ENCODE measurements at places on chromosomes 12 and 14. TPM values are rescaled to one million over a fixed set of nuclear protein-coding genes. Genes with fewer than 3 reads are reported as not detected.

- DNase-seq = peak; percentile 71
- no peaks in the 10 kb centered on the region for H3K27me3 ChIP-seq
- H3K4me3 ChIP-seq = no peak overlapping the region
- H3K27ac ChIP-seq = peak overlapping the region; percentile 79
These were observed 11.2 kb upstream of the PNMA1 start for GRCh38 chr14:73725116-73726024.

GRCh38 chr12:65608319-65608916 lies 215.9 kb upstream of the HMGA2 start:
- H3K36me3 ChIP-seq = no peaks in the 10 kb centered on the region
- no peak overlapping the region for H3K4me3 ChIP-seq
- H3K4me1 ChIP-seq = peaks cover 9% of the 10 kb centered on the region
- H3K27ac ChIP-seq = no peak overlapping the region
- H3K27me3 ChIP-seq = no peaks in the 10 kb centered on the region

DNA sequence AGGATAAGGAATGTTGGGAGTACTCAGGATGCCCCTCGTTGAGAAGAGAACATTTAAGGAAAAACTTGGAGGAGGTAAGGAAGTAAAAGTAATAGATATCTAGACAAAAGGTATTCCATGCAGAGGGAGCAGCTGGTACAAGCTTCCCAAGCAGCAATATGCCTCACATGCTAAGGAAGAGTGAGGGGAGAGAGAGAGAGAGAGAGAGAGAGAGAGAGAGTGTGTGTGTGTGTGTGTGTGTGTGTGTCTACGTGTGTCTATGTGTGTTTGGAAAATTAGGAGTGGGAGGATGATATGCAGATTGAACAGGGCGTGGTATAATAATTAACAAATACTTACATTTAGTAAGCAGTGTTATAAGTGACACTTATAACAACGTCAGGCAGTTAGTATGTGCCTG lies 9.2 kb upstream of the PARP11 start:
- no peaks in the 10 kb centered on the region for H3K36me3 ChIP-seq
- no peak for DNase-seq
- no peak overlapping the region for H3K4me3 ChIP-seq
- no peaks in the 10 kb centered on the region for H3K27me3 ChIP-seq
- H3K27ac ChIP-seq = no peak overlapping the region
- no peaks in the 10 kb centered on the region for H3K4me1 ChIP-seq

Gene LRRK2
- 18.7 TPM for total RNA-seq

Gene MANSC4
- not detected for total RNA-seq

Measured in sigmoid colon (tissue), 7 donors.